ENCODE measurements at places on chromosomes 6 and 20.

DNA sequence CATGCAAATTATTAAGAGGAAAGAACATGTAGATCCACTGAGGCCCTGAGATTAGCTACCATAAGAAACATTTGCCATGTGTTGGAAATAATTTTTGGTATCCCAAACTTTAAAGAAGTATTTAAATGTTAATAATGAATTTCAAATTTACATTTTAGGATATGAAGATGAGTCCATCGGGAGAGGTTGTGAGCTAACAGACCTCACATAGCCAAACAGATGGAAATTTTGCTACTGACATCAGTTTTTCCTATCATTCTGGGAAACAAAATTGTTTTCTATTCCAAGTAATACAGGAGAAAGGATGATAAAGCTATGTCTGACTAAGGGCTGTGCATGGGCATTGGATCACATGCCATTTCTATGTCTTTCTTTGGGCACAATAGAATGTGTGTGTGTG lies 809.6 kb downstream of the TENT5A start:
- no peak for DNase-seq

- no peak for DNase-seq
These were observed 113.5 kb upstream of the GLP1R start for GRCh38 chr6:38935051-38935450.

GRCh38 chr6:29694637-29695036 lies 13.7 kb upstream of the ZFP57 start:
- DNase-seq: no peak

DNA sequence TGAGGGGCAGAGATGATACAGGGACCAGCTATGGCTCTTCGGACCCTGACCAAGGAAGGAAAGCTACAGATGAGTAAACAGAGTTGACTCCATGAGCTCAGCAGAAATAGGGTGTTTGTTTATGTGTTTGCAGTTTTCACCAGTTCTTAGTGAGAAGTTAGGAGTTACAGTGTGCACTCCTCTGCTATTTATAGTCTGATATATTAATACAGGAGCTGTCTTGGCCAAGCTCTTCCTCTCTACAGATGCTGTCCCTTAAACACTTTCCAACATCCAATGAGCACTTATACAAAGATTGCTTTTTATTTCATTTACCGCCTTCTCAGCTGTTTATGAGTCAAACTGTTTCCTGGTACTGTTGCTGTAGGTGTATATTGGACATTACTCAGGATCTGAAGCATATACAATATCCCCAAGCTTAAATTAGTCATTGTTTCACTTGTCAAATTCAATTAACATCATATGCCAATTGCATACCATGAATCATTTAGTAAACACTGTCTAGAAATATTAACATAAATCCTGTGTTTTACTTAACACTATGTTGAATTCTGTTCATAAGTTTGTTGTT lies 618.0 kb downstream of the PRKN start:
- no peak for DNase-seq

DNA sequence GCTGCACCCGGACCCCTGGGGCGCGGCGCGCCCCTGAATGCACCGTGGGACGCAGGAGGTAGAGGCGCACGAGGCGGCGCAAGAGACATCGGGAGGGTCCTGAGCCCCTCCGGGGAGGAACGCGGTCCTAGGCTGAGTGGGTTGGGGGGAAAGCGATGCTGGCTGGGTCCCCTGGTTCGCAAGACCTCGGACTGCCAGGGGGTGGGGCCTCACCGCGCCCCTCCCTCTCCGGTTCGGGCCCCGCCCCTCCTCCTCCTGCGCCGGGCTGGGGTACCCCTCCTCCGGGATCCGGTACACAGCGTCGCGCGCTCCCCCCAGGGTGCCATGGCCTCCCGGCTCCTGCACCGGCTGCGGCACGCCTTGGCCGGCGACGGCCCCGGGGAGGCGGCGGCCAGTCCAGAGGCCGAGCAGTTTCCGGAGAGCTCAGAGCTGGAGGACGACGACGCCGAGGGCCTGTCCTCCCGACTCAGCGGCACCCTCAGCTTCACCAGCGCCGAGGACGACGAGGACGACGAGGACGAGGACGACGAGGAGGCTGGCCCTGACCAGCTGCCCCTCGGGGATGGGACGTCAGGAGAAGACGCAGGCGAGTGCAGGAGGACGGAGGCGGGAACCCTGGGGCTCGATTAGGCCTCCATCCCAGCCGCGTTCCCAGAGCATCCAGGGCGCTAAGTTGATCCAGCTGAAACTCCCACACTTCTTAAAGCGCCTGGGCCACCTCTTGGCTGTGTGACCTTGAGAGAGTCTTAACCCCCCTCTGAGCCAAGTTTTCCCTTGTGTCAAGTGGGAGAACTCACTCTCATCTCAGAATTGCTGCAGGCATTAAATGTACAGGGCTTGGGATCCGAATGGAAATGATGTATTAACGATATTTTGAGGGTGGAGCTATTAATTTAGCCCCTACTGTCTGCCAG lies 541 bp downstream of the SNX21 start:
- peak; percentile 48 for DNase-seq

DNA sequence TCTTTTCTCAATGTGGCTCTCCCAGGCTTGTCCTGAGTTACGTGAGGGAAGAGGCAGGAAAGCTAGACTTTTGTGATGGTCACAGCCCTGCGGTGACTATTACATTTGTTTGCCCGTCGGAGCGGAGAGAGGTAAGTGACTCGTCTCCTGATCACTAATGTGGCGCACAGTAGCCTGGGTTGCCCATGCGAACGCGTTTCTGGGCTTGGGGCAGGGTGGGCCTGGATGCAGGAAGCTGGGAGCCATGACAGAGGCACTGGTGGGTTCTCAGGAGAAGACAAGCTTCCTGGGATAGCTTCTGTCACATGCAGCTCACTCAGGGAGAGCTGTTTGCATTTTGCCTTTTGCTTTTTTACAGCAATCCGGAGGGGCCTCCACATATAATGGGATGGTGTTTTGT lies 60.6 kb downstream of the IGF2R start:
- no peak for DNase-seq

DNA sequence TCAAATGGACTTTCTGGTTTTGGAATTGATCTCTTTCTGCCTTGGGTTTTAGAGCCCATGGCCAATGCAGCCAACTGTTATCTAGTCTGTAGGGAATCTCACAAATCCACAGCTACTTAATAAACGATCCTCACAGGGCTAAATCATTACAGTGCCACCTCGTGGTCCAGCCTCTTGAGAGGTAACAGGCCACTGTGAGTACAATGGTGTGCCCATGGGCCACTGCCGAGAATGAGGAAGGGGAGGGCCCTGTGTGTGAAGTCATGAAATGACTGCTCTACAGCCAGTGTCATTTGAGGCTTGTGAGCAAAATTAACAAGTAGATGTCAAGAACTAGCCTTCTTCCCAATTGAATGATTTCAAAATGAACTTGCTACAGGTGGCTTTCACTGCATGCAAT lies 54.3 kb upstream of the GMPR start:
- peak; percentile 26 for DNase-seq

DNA sequence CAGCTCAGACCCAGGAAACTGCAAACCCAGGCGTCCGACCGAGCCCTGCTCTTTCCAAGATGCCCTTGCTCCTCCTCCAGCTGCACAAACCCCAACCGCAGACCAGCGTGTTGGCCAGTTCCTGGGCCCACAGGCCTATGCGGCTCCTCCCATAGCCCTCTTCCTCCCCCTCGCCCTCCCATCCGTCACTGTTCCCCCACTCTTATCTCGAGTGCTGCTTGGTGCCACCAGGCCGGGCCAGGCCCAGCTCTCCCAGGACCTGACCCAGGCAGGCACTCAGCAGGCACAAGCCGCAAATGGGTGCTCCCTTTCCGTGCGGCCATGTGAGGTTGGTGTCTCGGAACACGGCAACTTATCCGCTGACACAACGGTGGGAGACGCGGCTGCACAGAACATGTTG lies 28.6 kb downstream of the ADRM1 start:
- no peak for DNase-seq

GRCh38 chr6:48986845-48987244 lies 476.2 kb downstream of the MMUT start:
- no peak for DNase-seq

GRCh38 chr6:19465760-19466159 lies 371.4 kb upstream of the ID4 start:
- DNase-seq: no peak

DNA sequence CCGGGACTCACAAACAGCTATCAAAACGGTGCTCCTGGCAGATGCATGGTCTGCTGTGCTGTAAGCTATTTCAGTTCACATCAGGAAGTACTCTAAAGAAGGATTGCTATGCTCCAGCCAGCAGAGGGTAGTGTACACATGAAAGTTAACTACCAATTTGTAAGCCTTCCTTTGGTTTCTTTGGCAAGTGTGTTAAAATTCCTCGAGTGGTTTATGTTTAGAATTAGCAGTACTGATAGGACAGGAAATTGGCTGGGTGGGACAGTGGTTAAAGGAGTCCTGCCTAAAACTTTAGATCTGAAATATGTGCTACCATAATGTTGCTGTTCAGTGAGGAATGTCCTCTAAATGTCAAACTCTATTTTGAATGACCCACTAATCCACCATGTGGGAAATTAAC lies 47.4 kb downstream of the TRMT11 start:
- DNase-seq: no peak

- DNase-seq: no peak
These were observed 37.6 kb downstream of the ZMYND8 start for GRCh38 chr20:47318586-47319516.

GRCh38 chr20:3861191-3861590 lies 14.6 kb downstream of the MAVS start:
- DNase-seq: no peak

GRCh38 chr6:25706314-25707014 lies 48.1 kb upstream of the SLC17A4 start:
- no peak for DNase-seq

GRCh38 chr6:157233156-157233555 lies 90.2 kb downstream of the TMEM242 start:
- DNase-seq: no peak

DNA sequence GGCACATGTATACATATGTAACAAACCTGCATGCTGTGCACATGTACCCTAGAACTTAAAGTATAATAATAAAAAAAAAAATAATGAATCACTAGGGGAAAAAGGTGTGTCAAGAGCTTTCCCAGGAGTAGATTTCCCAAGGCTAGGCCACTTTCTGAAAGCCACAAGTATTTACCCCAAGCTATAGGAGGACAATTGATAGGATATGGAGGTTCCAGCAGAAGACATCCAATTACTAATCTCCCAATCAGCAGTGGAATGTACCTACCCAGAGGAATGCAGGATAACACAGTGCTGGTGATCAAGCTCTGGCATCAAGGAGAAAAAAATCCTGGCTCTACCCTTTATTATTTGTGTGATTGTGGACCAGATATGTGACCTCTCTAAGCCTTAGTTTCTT lies 562.7 kb downstream of the RFPL4B start:
- DNase-seq: no peak

DNA sequence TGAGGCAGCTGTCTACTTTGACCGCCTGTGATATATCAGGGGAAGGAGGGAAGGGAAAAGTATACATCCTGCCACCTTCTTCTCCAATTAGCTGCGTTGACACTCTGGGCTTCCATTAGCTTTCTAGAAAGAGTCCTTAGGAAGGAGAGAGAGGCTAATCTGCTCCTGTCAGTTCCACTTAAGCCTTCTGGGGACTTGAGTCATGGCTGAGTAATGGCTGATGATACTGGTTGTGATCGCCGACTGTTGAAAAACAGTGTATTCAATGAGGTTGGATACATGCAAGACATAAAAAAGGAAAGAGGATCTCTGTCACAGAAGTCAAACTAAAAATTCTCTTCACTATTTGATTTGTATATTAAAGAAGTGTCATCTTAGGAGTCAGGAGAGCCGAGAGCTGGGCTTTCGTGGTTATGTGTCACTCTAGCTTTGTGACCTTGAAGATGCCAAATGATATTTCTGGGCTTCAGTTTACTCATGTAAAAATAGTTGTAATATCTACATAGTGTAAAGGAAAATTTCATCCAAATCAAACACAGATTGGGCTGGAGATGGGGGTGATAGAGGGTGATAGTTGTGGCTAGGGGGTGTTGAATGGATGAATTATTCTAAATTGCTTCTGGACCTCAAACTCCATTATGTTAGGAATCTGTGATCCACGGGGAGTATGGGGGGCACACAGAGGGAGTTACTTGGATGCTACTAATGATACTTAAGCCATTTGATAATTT lies 189.0 kb downstream of the UST start:
- DNase-seq: no peak

GRCh38 chr6:70725817-70726415 lies 58.2 kb downstream of the SMAP1 start:
- no peak for DNase-seq

- DNase-seq: no peak
These were observed 154.8 kb upstream of the QKI start for GRCh38 chr6:163259689-163260088.

GRCh38 chr6:104682722-104683643 lies 176.7 kb downstream of the HACE1 start:
- peak; percentile 70 for DNase-seq

DNA sequence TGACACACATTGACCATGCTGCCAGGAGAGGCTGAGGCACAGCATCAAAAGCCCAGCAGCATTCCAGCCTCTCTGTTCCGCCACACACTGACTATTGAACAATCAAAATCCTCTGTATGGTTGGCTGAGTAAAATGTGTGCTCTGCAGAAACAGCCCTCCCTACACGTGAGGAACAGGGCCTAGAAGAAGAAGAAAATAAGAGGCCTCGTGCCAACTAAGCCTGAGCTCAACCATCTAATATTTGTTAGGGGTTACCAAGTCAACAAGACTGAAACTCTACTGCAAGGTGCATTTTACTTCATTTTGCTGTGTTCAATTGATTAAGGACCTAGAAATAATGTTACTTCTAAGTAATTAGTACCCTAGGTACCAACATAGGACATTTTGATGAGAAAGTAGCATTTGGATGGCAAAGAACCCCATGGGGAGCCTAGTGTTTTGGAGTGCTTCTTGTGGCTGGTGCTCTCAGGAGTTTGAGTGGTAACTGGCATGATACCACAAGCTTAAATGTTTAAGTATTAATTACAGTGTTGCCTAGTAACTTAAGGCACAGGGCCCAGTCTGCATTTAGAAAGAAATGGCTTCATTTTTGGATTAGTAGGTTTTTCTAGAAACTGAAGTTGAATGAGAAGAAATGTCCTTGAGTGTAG lies 146.6 kb upstream of the PLN start:
- DNase-seq: no peak
